Stimulated activated naive CD4-positive, alpha-beta T cell treated with Interleukin-2 at 50 U/mL for 16 hours (primary cell): ENCODE measurements at places on chromosomes 6 and 20.
A peak's percentile ranks its signal among the peaks of the same experiment; 100 is the strongest.

GRCh38 chr6:132219901-132220300 is 181.4 kb downstream of the MOXD1 start:
- no peak for DNase-seq

DNA sequence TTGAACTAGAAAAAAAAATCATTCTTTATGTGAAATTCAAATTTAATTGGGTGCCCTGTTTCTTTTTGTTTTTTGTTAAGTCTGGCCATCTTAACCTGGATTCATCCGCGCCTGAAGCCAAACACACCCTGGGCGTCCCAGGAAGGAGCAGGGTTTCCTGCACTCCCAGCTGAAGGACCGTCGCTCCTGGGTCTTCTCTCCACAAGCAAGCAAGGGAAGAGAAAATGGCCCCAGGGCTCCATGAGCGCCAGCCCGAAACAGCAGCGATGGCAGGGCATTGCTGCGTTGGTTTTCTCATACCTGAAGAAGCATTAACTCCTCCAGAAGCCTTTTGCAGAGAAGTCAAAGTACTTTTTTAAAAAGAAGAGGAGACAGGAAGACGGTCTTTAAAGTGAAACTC is 105.4 kb upstream of the AFDN start:
- no peak for DNase-seq

DNA sequence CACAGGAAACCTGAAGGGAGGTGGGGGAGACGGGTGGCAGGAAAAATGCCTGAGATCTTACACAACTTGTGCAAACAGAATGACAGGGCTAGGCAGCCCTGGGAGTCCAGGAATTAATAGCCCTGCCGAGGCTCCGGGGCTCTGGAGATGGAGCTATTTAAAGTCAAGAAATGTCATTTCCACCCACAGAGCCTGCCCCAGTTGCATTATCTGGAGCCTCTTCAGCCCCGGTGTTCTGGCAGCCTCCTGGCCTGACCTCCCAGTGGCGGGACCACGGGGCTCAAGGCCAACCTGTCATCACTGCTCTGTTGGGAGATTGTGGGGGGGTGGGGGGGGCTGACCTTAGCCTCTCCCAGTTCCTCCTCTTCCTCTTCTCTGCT is 28.5 kb upstream of the SCUBE3 start:
- DNase-seq, result no peak

GRCh38 chr6:62808565-62809293 is 402.5 kb upstream of the FKBP1C start:
- no peak for DNase-seq

DNA sequence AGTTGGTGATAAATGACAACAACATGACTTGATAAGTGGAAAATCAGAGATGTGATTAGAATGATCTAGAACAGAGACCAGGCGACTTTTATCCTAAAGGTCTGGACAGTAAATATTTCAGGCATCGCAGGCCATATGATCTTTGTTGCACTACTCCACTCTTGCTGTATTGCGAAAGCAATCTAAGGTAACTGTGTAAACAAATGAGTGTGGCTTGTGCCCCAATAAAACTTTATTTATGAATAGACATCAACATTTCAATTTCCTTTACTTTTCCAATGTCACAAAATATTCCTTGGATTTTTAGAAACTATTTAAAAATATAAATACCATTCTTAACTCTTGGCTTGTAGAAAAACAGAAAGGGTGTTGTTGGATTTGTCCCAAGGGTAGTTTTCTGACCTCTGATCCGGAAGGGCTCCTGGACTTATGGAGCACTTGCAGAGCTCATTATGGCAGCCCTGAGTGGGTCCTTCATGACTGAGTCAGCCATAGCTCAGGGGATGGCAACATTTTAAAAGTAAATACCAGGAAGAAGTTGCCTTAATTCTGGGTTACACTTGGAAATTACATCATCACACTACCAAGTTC is 34.5 kb downstream of the IL20RA start:
- no peak for DNase-seq

- no peak for DNase-seq
These were observed 85.4 kb upstream of the SAMD5 start for GRCh38 chr6:147423111-147423510.

DNA sequence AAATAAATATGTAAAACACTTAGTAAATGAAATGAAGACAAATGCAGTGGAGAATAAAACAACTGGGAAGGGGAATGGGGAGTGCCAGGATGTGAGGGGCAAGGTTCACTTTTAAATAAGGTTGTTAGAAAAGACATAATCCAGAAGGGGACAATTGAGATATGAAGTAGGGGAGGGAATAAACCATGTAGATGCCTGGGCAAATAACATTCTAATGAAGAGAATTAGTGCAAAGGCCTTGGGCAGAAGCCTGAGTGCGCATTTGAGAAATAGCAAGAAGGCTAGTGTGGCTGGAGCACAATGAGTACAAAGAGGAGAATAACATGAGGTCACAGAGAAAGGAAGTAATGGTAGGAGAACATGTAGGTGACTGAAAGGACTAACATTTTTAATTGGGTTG is 2.4 kb downstream of the CEP57L1 start:
- DNase-seq, result no peak

- DNase-seq, result no peak
These were observed 189.8 kb upstream of the CEP162 start for GRCh38 chr6:84417260-84417659.

GRCh38 chr6:39850736-39851297 is 58.6 kb downstream of the DAAM2 start:
- no peak for DNase-seq

DNA sequence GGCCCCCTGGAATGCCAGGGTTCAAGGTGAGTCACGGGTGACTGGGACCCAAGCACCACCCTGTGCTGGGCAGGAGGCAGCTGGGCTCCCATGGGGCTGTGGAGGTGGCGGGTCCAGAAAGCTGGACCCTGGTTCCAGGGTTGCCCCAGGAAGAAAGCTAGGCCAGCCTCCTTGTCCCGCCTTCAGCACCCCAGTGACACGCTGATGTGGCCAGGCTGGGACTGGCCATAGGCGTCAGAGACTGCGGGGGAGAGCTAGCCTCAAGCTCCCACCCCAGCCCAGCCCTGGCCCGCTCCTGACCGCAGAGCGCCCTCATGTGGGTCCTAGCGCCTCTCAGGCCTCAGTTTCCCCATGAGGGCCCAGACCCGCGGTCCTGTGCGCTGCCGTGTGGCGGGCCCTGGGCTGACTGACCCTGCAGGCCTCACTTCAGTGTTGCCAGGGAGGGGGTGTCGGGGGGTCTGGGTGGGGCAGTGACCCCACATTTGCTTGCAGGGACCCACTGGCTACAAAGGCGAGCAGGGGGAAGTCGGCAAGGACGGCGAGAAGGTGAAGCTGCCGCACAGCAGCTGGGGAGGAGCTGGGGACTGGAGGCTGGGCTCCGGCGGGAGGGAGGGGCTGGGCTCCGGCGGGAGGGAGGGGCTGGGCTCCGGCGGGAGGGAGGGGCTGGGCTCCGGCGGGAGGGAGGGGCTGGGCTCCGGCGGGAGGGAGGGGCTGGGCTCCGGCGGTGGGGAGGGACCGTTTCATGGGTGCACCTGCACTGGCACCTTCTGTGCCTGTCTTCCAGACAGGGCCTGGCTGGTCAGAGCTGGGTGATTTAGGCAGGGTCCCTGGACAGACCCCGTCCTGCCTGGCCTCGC is 7.9 kb downstream of the COL9A3 start:
- DNase-seq, result peak; percentile 40

- no peak for DNase-seq
These were observed 37.1 kb downstream of the SYNE1 start for GRCh38 chr6:152600022-152600421.

GRCh38 chr20:18031888-18032509 is 25.7 kb downstream of the OVOL2 start:
- no peak for DNase-seq

DNA sequence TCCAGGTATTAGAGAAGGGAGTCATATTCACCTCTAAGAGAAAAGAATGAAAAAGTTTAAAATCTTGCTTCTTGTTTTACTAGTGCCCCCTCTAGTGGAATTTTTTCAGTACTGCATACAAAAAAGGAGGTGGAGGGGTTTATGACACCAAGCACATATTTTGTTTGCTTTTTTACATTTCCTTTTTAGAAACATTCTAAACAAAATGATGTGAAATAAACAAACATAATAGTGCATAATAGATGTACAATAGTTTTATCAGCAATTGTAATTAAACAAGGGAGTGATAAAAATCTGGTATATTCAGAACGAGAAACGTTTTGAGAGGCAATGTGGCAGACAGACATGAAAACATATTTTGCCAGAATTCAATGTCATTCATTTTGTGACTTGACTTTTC is 111.0 kb upstream of the TFAP2D start:
- DNase-seq, result no peak

DNA sequence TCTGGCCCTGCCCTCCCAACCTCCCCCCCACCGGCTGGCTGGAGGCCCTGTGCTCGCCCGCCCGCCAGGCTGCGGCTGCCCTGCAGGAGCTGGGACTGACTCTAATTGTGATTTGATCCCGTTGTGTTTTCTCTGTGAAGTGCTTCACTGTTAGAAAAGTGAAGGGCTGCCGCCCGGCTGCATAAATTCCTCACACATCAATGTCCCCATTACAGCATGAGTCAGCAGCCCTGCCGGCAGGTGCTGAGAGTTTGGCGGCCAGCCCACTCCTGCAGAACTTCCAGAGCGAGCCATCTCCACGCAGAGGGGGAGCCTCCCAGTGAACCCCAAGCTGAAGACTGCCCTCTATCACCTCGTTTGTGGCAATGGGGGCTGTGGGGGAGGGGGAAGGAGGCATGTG is 137.9 kb downstream of the DLL1 start:
- DNase-seq, result no peak

GRCh38 chr6:52103623-52104022 is 16.2 kb upstream of the PKHD1 start:
- DNase-seq, result no peak

- DNase-seq, result no peak
These were observed 69.7 kb upstream of the TBC1D7 start for GRCh38 chr6:13398069-13398381.

- DNase-seq, result no peak
These were observed 2.4 kb upstream of the LY86 start for GRCh38 chr6:6586167-6586566.

DNA sequence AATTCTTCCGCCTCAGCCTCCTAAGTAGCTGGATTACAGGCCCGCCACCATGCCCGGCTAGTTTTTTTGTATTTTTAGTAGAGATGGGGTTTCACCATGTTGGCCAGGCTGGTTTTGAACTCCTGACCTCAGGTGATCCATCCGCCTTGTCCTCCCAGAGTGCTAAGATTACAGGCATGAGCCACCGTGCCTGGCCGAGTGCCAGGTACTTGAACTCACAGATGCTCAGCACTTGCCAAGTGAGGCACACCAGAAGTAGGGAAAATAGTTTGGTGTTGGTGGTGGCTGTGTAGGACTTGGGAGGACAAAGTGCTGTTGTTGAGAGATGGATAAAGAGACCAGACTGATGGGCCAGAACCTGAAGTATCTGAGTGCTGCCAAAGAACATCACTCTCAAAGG is 40.0 kb upstream of the MBOAT1 start:
- DNase-seq, result no peak

GRCh38 chr6:82006027-82006738 is 241.4 kb downstream of the IBTK start:
- DNase-seq, result no peak

DNA sequence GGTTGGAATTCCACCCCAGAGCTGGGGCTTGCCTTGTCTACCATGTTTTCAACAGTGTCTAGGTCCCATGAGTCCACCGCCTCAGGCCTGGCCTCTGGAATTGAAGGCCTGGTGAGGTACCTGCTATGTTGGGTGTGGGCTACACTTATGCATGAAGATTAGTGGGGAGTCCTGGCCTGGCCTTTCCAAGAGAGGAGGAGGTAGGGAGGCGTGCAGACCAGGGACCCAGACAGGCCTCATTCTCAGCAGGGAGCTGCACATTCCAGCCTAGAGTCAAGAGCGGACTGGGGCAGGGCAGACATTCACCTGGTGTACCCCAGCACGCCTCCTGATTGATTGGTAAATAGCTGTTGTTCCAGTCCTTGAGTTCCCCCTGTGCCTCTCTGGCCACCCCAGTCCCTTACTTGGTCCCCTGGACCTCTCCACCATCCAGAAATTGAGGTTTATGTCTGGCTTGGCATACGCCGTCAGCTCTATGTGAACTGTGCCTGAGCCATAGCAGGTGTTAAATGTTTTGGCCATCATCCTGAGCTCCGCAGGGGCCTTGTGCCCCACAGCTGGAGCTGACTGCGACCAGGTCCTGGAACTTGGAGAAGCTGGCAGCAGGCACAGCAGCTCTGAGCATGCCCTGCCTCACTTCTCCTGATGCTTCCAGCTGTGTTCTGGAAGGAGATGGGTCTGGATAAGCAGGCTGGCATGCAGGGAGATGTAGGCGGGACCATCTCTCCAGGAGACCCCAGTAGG is 8.2 kb upstream of the VEGFA start:
- DNase-seq, result no peak

GRCh38 chr20:9403448-9403847 is 110.9 kb upstream of the LAMP5 start:
- no peak for DNase-seq

DNA sequence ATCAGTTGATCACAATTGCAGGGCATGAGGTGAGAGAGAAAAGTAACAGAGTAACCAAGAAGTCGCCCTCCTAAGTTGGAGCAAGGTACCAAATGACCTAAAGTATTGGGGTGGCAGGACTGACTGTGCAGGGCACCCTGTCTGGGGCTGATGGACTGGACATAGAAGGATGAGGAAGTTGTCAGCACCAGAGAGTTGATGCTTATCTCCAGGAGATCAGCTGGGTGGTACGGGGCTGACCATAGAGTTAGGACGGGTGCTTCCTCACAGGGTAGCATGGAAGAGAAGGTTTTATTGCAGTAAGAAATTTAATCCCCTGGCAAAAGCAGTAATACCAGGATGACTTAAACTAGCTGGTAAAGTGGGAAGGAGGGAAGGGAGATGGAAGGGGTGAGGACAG is 66.7 kb downstream of the TMEM170B start:
- DNase-seq, result no peak

- DNase-seq, result no peak
These were observed 13.0 kb upstream of the MUC22 start for GRCh38 chr6:30997301-30997700.

DNA sequence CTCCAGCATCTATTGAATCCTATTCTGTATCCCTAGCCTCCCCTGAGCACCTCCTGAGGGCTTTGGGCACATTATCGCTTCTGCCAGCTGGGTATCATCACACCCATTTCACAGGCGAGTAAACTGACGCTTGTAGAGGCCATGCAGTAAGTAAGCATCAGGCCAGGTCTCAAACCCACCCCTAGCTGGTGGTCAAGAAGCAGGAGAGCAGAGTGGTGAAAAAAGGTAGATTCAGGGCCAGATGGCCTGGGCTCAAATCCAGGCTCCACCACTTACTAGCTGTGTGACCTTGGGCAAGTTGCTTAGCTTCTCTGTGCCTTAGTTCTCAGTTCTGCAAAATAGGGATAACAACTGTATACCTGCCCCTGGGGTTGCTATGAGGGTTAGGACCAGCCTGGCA is 19.9 kb downstream of the GRM4 start:
- DNase-seq, result no peak

- no peak for DNase-seq
These were observed 96.3 kb downstream of the GMPR start for GRCh38 chr6:16334671-16335070.
